Activated T-cell treated with anti-CD3 and anti-CD28 coated beads, Interleukin-2, amount 50 U/mL, for 72 hours (primary cell): ENCODE measurements at places on chromosomes 7 and 10. TPM values are rescaled to one million over a fixed set of nuclear protein-coding genes. Genes with fewer than 3 reads are reported as not detected.

Gene TRIM50
- not detected for total RNA-seq

Gene ANKRD30A
- total RNA-seq = not detected

Gene HELLS
- 120 TPM for total RNA-seq

Gene BCCIP
- total RNA-seq = 72.6 TPM

Gene CRTAC1
- total RNA-seq = not detected

Gene RP9
- 20.8 TPM for total RNA-seq

Gene BHLHA15
- total RNA-seq = 0.65 TPM

Gene CYP2E1
- total RNA-seq = 1.4 TPM

Gene FFAR4
- not detected for total RNA-seq

Gene KLF14
- total RNA-seq = not detected

Gene SEC24C
- total RNA-seq = 119 TPM

Gene SAMD9L
- total RNA-seq = 27.0 TPM

Gene ENKUR
- total RNA-seq = not detected

Gene ITGA8
- total RNA-seq = not detected

Gene NKX1-2
- not detected for total RNA-seq

Gene FRMD4A
- total RNA-seq = 0.35 TPM

Gene UBE2H
- total RNA-seq = 60.9 TPM

Gene ACSL5
- total RNA-seq = 54.5 TPM

Gene TLX1
- total RNA-seq = not detected

Gene PCBD1
- total RNA-seq = 49.1 TPM

Gene PON1
- total RNA-seq = not detected

Gene PRF1
- total RNA-seq = 44.5 TPM

Gene SPDYE2B
- not detected for total RNA-seq

Gene INPP5F
- 15.0 TPM for total RNA-seq

Gene STEAP1
- total RNA-seq = 2.0 TPM

Gene AGBL3
- total RNA-seq = 3.8 TPM

Gene LRRC17
- total RNA-seq = not detected

Gene ACSM6
- total RNA-seq = not detected

Gene RPA3
- total RNA-seq = 103 TPM

Gene MBL2
- not detected for total RNA-seq

Gene CTBP2
- total RNA-seq = 0.72 TPM

Gene NEUROG3
- total RNA-seq = 0.39 TPM

Gene ODAD2
- total RNA-seq = not detected

Gene FOXI2
- total RNA-seq = not detected

Gene ZNF804B
- total RNA-seq = not detected

Gene FAM25G
- not detected for total RNA-seq

Gene C10orf67
- total RNA-seq = 0.39 TPM

Gene IFIT1B
- total RNA-seq = not detected

Gene ZNF775
- total RNA-seq = 6.5 TPM

Gene GIMAP8
- 13.1 TPM for total RNA-seq

Gene SORCS1
- total RNA-seq = not detected

Gene VPS37D
- total RNA-seq = 0.95 TPM

Gene RBM17
- 200 TPM for total RNA-seq

Gene RNF32
- total RNA-seq = 4.2 TPM

Gene STEAP4
- not detected for total RNA-seq

Gene CLDN15
- 28.7 TPM for total RNA-seq

Gene KCP
- not detected for total RNA-seq

Gene THSD7A
- total RNA-seq = not detected

Gene FOXP2
- total RNA-seq = not detected

Gene C10orf105
- 0.35 TPM for total RNA-seq

Gene PTF1A
- total RNA-seq = not detected

Gene CUBN
- total RNA-seq = 0.76 TPM

Gene YKT6
- total RNA-seq = 72.3 TPM

Gene PTPN20
- total RNA-seq = 1.1 TPM

Gene GCK
- total RNA-seq = 1.3 TPM

Gene MGAM2
- total RNA-seq = 0.09 TPM

Gene DKK1
- not detected for total RNA-seq

Gene FRA10AC1
- 40.7 TPM for total RNA-seq

Gene MLXIPL
- not detected for total RNA-seq

Gene PLXDC2
- 0.09 TPM for total RNA-seq
